Right forelimb (tissue), 1 donor: ENCODE measurements at places on chromosomes 6 and 20.

- DNase-seq = no peak
Observed at GRCh38 chr6:107603006-107603370, 113.1 kb downstream of the SOBP start.

DNA sequence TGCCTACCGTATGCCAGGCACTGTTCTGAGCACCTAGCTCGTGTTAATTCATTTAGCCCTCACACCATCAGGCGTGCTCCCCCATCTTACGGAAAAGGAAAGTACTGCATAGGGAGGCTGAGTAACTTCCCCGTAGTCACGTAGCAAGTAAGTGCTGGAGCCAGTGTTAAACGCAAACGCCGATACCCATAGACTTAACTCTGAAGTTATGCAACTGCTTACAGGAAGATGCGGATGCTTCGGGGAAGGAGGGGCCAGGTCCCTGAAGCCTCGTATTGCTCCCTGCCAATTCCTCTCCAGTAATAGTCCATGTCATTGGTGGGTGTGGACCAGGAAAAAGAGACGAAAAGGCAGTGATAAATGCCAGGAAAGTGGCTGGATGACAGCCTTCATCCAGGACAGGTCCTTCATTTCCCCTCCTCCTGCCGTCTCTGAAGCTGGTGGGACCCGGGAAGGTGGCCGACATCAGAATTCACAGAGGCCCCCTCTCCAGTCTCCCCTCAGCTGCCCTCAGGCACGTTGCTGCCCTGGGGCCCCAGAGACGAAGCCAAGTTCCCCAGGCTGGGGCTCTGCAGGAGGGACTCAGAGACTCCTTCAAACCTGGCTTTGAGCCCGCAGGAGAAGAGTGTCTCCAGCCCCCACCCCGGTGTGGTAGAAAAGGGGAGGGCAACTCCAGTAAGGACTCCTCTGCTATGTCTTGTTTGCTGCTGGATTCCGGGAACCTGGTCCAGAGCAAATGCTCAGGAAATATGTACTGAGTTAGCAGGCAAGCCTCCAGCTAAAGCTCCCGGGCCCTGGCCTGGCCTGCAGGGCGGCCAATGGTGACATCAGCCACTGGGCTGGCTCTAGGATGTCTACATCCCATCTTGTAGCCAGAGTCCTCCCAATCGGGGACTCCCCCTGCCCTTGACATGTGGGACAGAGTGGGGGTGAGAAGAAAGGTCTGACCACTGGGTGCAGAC lies 37.8 kb downstream of the RAB44 start:
- peak; percentile 92 for DNase-seq

DNA sequence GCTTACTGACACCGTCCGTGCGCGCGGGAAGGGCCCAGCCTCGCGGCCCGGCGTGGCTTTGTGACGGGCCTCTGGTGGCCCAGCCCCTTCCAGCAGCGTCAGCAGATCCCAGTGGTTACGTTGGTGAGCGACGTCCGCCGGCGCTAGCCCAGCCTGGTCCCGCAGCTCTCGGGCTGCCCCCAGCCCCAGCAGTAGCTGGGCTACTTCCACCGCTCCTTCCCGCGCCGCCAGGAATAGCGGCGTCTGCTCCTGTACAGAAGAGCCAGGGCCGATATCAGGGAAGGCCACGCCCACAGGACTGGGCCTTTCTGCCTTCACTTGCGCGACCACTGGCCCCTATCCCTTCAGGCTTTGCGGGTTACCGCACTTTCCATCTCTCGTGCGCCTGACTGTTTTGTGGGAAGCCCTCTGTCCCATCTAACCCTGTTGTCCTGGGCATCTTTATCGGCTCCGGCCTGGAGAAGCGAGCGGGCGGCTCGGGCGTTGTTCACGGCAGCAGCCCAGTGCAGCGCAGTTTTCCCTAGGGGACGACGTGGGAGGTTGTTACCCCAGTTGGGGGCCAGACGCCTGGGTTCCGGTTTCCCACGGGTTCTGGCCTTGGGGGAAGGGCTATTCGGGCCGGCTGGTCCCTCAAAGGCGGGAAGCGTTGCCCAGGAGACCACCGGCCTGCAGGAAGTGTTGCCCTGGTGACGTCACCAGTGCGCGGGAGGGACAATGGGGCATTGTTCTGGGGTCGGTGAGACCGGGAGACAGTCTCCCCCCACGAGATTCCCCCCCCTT lies 3.6 kb upstream of the GPSM3 start:
- DNase-seq = peak; percentile 94

GRCh38 chr6:156949376-156949775 lies 172.2 kb downstream of the ARID1B start:
- DNase-seq = no peak

GRCh38 chr6:14063756-14064155 lies 53.8 kb upstream of the CD83 start:
- no peak for DNase-seq

DNA sequence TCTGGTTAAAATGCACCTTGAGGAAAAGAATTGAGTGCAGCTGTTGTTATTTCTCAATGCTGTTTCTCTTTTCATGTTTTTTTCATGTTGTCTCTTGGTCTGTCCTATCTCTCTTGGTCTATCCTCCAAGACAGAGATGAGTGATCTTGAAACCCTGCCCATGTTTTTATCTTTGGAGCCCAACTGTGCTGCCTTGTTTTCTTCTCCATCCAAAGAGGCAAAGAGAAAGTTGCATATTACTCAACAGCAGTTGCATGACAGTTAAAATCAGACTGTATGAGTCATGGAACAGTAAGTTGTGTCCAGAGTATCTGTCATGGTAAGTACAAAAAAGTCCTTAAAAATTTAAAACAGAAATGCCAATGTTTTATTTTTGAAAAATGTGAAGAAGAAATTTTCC lies 26.2 kb downstream of the BCAS1 start:
- DNase-seq = no peak

GRCh38 chr6:145735356-145736165 lies at the start of gene EPM2A:
EPM2A (minus strand) TSS chr6:145735520; CDS start chr6:145735498, 22 bp downstream.
- DNase-seq = peak; percentile 88

GRCh38 chr6:135819665-135820064 lies 31.8 kb upstream of the PDE7B start:
- no peak for DNase-seq

- peak; percentile 65 for DNase-seq
Observed at GRCh38 chr20:22333885-22334545, 250.4 kb downstream of the FOXA2 start.

- DNase-seq = no peak
Observed at GRCh38 chr20:558117-558516, 14.5 kb upstream of the CSNK2A1 start.

DNA sequence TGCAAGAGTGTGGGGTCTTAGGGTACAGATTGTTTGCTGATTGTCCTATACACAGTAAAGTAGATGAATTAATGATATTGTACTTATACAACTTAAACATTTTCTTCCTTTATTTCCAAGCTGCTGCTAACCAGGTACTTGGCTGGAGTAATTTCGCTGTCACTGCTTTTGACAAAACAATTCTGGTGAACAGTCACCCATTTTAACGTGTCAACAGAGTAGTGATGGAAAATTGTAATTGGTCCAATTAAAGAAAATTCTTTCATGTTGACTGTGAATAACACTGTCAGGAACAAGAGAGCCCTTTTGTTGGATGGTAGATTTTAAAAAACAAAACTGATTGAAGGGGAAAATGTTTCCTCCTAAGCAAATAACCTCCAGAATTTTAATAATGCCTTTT lies 26.4 kb upstream of the MROH8 start:
- no peak for DNase-seq

GRCh38 chr6:168584671-168585070 lies 143.7 kb downstream of the SMOC2 start:
- DNase-seq = no peak

GRCh38 chr6:139863346-139863745 lies 488.9 kb upstream of the CITED2 start:
- no peak for DNase-seq

DNA sequence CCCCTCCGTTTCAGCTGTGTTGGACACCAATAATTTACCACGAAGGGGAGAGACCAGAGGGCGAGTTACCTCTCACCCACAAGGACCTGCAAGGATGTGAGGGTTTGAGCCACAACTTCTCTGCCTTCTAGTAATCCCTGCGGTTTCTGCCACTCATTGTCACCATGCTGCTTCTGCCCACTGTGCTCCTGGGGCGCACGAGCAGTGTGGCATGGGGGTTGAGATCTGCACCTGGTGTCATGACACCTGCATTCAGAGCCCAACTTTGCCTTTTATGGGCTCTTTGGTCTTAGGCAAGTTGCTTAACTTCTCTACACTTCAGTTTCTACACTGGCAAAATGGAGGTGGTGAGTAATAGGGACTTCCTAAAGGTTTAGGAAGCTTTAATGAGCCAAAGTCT lies 84.9 kb downstream of the SOBP start:
- no peak for DNase-seq

GRCh38 chr6:44721954-44722578 lies 334.6 kb downstream of the CDC5L start:
- DNase-seq = no peak

DNA sequence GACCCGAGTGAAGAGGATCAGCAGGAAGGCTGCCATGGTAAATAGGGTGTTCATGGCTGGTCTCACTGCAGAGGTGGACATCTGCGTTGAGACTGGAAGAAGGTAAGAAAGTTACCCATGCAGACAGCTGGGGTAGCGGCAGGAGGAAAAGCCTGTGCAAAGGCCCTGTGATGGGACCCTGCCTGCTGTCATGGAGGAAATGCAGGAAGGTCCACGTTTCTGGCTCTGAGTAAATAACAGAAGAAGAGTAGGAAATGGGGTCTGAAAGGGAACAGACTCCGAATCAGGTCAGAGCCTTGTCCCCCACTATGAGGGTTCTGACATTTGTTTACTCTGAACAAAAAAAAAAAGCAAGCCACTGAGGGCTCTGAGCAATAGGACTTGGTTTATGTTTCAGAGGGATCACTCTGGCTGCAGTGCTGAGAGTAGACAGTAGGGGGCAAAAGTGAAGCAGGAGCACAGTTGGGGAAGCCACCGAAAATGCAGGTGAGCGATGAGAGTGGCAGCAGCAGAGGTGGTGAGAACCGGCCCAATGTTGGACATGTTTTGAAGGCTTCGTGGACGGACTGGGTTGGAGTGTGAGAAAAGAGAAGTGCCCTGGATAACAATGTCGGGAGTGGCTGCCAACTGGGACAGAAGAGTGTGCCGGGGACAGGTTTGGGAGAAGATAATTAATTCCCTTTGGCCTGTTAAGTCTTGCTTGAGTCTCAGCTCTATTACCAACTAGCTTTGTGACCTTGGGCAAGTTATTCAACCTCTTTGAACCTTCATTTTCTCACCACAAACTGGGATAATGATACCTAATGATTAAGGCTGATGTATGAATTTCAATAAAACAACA lies 57.9 kb upstream of the MAP7 start:
- peak; percentile 56 for DNase-seq
